ENCODE measurements at places on chromosomes 4 and X.

GRCh38 chr4:177051473-177052060 lies 258.1 kb upstream of the NEIL3 start:
- no peak overlapping the region for H3K4me3 ChIP-seq
- DNase-seq = peak; percentile 43
- no peaks in the 10 kb centered on the region for H3K4me1 ChIP-seq
- H3K27ac ChIP-seq = no peak overlapping the region
- H3K27me3 ChIP-seq = peaks cover 2% of the 10 kb centered on the region

GRCh38 chrX:38305971-38306370 lies 21.3 kb downstream of the RPGR start:
- H3K36me3 ChIP-seq = peaks cover 3% of the 10 kb centered on the region
- H3K4me1 ChIP-seq = no peaks in the 10 kb centered on the region
- no peak overlapping the region for H3K27ac ChIP-seq
- no peak for DNase-seq

GRCh38 chr4:140256335-140256734 lies 102.4 kb upstream of the MAML3 start:
- H3K27ac ChIP-seq = no peak overlapping the region
- H3K27me3 ChIP-seq = peaks cover 18% of the 10 kb centered on the region
- DNase-seq = peak; percentile 38
- peaks cover 1% of the 10 kb centered on the region for H3K36me3 ChIP-seq
- H3K4me3 ChIP-seq = no peak overlapping the region
- H3K4me1 ChIP-seq = peaks cover 30% of the 10 kb centered on the region

- H3K4me3 ChIP-seq = peak overlapping the region; percentile 61
- peak overlapping the region; percentile 96 for H3K27ac ChIP-seq
- peaks cover 78% of the 10 kb centered on the region for H3K36me3 ChIP-seq
- peaks cover 93% of the 10 kb centered on the region for H3K4me1 ChIP-seq
- peak; percentile 64 for DNase-seq
- H3K27me3 ChIP-seq = no peaks in the 10 kb centered on the region
Observed at GRCh38 chr4:40228497-40229365, 31.9 kb downstream of the RHOH start.

- no peaks in the 10 kb centered on the region for H3K4me1 ChIP-seq
- no peaks in the 10 kb centered on the region for H3K27me3 ChIP-seq
- no peak overlapping the region for H3K27ac ChIP-seq
- no peak overlapping the region for H3K4me3 ChIP-seq
- DNase-seq = no peak
Observed at GRCh38 chr4:74431113-74431826, 13.7 kb upstream of the AREG start.

DNA sequence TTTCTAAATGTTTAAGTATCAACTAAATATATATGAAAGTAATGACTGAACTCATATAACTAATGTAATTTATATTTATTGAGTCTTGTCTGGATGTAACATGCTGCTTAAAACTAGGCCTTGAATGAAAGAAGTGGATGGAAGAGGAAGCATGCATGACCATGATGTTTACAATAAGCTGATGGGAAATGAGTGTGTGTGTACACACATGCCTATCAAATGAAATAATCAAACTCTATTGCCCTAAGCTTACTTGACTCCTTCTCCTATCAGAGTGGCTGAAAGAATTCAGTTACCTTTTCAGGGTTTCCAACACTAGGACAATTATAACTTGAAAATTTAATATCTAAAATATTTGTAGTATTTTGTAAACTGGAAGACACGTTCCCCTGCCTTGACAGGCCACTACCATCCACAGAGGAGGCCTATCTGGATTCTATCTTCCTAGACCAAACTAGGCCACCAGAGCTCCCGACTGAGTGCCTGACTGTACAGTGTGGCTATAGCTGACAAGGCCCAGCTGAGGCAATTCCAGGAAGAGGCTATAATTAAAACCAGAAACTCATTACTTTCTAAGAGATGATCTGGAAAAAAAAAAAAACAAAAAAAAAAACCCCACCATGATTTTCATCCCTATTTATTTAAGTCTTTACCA lies 7.6 kb downstream of the ARSJ start:
- DNase-seq = no peak
- H3K27me3 ChIP-seq = peaks cover 4% of the 10 kb centered on the region
- H3K27ac ChIP-seq = no peak overlapping the region
- no peaks in the 10 kb centered on the region for H3K4me1 ChIP-seq
- H3K36me3 ChIP-seq = peaks cover 3% of the 10 kb centered on the region

DNA sequence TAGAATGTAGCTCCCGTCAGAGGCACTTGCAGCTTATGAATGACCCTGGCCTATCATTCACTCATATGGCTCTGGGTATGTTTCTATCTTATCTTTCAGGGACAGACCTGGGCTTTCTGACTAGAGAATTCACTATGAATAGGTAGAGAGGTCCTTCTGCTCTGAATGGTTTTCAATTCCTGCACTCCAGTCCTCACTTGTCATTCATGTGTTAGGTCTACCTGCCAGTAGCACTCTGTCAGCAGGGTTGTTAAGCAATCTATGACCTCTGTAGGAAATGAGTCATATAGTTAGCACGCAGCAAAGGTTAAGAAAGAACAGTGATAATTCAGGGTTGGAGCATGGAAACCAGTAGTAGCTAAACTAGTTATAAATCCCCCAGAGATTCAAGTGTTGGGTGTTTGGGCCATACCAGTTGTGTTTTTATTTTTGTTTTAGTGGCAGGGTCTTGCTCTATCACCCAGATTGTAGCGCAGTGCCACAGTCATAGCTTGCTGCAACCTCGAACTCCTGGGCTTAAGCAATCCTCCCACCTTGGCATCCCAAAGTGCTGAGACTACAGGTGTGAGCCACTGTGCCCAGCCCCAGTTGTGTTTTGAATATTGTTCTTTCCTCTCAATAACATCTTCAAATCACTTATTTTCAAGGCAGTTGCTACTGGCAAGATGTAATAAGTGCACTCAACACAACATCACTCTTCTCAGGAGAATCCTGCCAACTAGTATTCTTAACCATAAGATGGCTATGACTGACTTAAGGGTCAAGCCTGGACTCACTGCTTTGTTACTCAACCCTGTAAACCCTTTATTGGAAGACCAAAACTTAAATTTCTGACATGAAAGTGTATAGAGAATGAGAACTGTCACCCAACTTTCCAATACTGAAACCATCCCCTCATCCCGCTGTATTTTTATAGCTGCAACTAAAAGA lies 25.1 kb downstream of the ARL13A start:
- peaks cover 6% of the 10 kb centered on the region for H3K36me3 ChIP-seq
- peak overlapping the region; percentile 65 for H3K27ac ChIP-seq
- H3K27me3 ChIP-seq = no peaks in the 10 kb centered on the region
- DNase-seq = peak; percentile 38
- no peak overlapping the region for H3K4me3 ChIP-seq

GRCh38 chr4:48687313-48688051 lies 92.6 kb downstream of the FRYL start:
- no peaks in the 10 kb centered on the region for H3K27me3 ChIP-seq
- no peak overlapping the region for H3K27ac ChIP-seq
- peaks cover 6% of the 10 kb centered on the region for H3K36me3 ChIP-seq
- no peak overlapping the region for H3K4me3 ChIP-seq

DNA sequence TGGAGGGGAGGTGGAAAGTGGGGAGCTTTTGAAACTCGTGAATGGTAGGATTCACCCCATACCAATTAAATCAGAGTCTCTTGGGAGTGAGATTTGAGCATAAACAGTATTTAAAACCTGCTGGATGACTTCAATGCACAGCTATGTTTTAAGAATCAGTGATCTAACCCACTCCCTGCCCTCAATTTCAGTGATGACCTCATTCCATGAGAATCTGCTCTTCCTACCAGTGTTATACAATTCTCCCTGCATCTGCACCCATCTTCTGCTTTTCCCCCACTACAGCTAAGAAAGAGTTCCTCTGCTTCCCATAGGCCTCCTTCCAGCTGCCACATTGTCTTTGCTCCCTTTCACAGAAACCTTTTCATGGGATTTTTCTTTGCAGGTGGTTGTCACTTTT lies 18.3 kb upstream of the H2AZ1 start:
- no peak overlapping the region for H3K4me3 ChIP-seq
- H3K27me3 ChIP-seq = no peaks in the 10 kb centered on the region
- H3K27ac ChIP-seq = no peak overlapping the region
- peaks cover 16% of the 10 kb centered on the region for H3K4me1 ChIP-seq

DNA sequence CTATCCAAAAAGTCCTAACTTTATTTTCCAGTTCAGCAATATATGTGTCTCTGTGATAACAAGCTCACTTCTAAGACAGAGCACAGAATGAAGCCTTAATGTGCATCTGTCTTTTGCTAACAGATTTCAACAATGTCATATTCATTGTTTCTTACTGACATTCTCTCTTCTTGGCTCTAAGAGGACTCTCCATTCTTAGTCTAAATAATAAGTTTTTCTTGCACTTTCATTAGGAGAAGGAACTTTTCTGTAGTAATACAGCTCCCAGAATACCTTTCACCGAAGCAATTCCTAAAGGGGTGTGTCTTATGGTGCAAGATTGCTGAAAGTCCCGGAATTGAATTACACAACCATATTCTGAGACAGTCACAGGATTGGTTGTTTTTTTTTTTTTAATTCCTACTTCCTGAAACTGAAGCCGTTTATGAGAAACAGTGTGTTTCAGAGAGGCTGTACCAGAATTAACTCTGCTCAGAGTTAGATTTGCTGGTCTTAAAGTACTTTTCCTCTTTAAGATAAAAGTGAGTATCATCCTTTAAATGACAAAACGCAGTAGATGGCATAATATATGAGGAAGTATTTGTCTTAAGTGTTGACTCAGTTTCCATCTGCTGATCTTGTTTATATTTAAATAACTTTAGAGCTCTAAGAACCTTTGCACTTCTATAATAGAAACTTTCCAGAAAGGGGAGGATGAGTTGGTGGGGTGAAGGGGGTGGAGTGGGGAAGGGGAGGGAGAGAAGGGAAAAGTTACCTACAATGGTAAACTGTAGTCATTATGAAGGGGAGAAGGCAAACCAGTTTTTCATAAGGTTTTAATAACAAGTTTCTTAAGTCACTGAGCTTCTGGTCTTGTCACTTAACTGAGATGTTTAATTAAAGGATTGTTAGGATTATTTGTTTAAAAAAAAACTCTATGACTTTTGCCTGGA lies at the start of gene ALPK1:
Gene ALPK1 (plus strand): TSS at position 421 of the 932 bp plus-strand sequence.
- DNase-seq = no peak
- peaks cover 2% of the 10 kb centered on the region for H3K36me3 ChIP-seq

- no peak overlapping the region for H3K4me3 ChIP-seq
- H3K27me3 ChIP-seq = no peaks in the 10 kb centered on the region
- no peak for DNase-seq
- no peaks in the 10 kb centered on the region for H3K36me3 ChIP-seq
- no peak overlapping the region for H3K27ac ChIP-seq
- H3K4me1 ChIP-seq = no peaks in the 10 kb centered on the region
Observed at GRCh38 chrX:129877401-129877800, 28.6 kb upstream of the UTP14A start.

- H3K27ac ChIP-seq = no peak overlapping the region
- no peaks in the 10 kb centered on the region for H3K36me3 ChIP-seq
- H3K4me3 ChIP-seq = no peak overlapping the region
- DNase-seq = peak; percentile 11
- H3K27me3 ChIP-seq = no peaks in the 10 kb centered on the region
Observed at GRCh38 chr4:155629183-155629825, 37.3 kb upstream of the GUCY1A1 start.

DNA sequence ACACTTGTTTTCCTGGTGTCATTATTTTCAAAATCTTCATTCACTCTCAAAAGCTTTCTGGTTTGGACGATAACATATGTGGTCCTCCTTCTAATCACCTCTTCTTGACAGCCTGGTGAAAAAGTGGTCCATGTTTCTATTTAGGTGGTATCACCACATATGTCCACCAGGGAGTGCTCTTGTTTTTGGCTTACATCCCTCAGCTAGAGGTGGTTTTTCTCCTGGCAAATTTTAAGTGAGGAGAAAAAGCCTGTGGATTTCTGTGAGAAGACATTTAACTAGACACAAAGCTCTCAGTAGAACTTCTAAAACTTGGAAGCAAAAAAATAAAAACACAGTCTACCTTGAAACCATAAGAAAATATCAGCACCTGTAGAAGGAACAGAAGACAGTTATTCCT lies 58.0 kb upstream of the FRMPD4 start:
- H3K4me1 ChIP-seq = no peaks in the 10 kb centered on the region
- DNase-seq = no peak
- H3K27me3 ChIP-seq = peaks cover 6% of the 10 kb centered on the region

- no peak for DNase-seq
- H3K27me3 ChIP-seq = no peaks in the 10 kb centered on the region
- H3K4me1 ChIP-seq = no peaks in the 10 kb centered on the region
- H3K27ac ChIP-seq = no peak overlapping the region
Observed at GRCh38 chr4:57220172-57220571, 110.0 kb upstream of the IGFBP7 start.

- no peak overlapping the region for H3K4me3 ChIP-seq
- no peaks in the 10 kb centered on the region for H3K36me3 ChIP-seq
- no peak overlapping the region for H3K27ac ChIP-seq
- peaks cover 35% of the 10 kb centered on the region for H3K27me3 ChIP-seq
- H3K4me1 ChIP-seq = peaks cover 4% of the 10 kb centered on the region
Observed at GRCh38 chr4:92305878-92306520, 2.2 kb downstream of the GRID2 start.

- no peak overlapping the region for H3K27ac ChIP-seq
- peaks cover 37% of the 10 kb centered on the region for H3K4me1 ChIP-seq
Observed at GRCh38 chr4:152514356-152514755, 21.5 kb downstream of the FBXW7 start.

- H3K4me1 ChIP-seq = no peaks in the 10 kb centered on the region
- no peaks in the 10 kb centered on the region for H3K36me3 ChIP-seq
Observed at GRCh38 chr4:189048119-189048518, 892.6 kb upstream of the FRG1 start.

DNA sequence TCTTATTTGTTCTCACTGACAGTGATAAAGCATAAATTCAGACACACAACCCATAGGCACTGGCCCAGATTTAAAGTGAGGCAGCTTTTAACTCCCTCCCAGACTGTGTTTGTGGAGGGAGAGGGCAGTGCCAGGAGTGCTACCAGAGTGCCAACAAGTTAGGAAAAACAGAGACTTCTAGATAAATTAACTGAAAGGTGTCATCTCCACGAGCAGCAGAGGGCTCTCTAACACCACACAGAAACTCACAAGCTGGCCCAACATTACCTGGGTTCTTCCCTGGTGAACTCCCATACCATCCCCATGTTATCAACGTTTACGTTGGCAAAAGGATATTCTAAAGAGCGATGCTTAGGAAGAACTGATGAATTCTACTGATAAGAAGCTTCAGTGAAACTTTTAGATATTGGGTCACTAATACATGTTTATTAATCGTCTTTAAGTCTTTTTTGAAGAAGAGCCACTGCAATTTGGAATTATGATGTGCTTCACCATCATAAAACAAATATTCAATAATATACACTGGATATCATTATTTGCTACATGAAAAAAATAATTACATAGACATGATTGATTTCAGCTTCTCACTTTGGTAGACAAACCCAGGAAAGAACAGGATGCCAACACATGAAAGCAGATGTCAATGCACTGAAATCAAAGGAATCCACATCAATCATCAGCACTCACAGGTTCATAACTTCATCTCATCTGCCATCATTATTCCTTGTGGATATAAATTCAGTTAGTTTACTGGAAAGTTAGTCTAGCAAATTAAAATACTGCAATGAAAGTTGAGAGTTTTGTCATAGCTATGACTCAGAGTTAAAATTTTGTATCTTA lies 121.2 kb upstream of the NAP1L5 start:
- no peak overlapping the region for H3K4me3 ChIP-seq
- H3K27me3 ChIP-seq = no peaks in the 10 kb centered on the region
- DNase-seq = peak; percentile 62
- no peaks in the 10 kb centered on the region for H3K36me3 ChIP-seq
- peaks cover 35% of the 10 kb centered on the region for H3K4me1 ChIP-seq

- H3K27ac ChIP-seq = no peak overlapping the region
- H3K36me3 ChIP-seq = no peaks in the 10 kb centered on the region
- DNase-seq = no peak
- no peaks in the 10 kb centered on the region for H3K27me3 ChIP-seq
- H3K4me3 ChIP-seq = no peak overlapping the region
Observed at GRCh38 chrX:39752815-39753214, 344.9 kb downstream of the BCOR start.

Data from activated CD4-positive, alpha-beta T cell treated with anti-CD3 and anti-CD28 coated beads for 36 hours (primary cell).